Upper lobe of right lung (tissue), 1 donor: ENCODE measurements at places on chromosomes 7 and 10. TPM values are rescaled to one million over a fixed set of nuclear protein-coding genes. Genes with fewer than 3 reads are reported as not detected.

- H3K27me3 ChIP-seq: no peaks in the 10 kb centered on the region
- no peak overlapping the region for H3K4me3 ChIP-seq
- H3K27ac ChIP-seq: no peak overlapping the region
- no peak for DNase-seq
- no peaks in the 10 kb centered on the region for H3K4me1 ChIP-seq
Observed at GRCh38 chr7:125383324-125383723, 453.7 kb upstream of the POT1 start.

DNA sequence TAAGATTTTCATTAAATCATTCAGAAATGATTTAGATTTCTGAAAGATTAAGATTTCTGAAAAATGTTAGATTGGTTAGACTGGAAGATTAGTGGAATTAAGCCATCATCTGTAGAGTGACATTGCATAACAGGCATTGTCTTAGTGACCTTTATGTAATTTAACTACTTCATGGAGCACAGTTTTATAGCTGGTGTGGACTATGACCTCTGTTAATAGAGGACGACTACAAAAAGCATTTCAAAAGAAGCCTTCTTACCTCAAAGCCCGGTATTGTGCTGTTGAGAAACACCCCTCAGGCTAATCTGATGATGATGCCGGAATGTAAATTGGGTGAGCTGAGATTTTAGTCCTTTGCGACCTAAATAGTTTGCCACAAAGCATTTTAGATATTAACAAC lies 55.6 kb downstream of the GALNT11 start:
- H3K27ac ChIP-seq: no peak overlapping the region
- no peaks in the 10 kb centered on the region for H3K36me3 ChIP-seq
- no peak for DNase-seq
- H3K4me1 ChIP-seq: peaks cover 4% of the 10 kb centered on the region

Gene LRRN3
- 8.9 TPM for total RNA-seq

Gene POLR2J2
- 14.1 TPM for total RNA-seq

Gene ENO4
- not detected for total RNA-seq

Gene CLEC2L
- not detected for total RNA-seq

DNA sequence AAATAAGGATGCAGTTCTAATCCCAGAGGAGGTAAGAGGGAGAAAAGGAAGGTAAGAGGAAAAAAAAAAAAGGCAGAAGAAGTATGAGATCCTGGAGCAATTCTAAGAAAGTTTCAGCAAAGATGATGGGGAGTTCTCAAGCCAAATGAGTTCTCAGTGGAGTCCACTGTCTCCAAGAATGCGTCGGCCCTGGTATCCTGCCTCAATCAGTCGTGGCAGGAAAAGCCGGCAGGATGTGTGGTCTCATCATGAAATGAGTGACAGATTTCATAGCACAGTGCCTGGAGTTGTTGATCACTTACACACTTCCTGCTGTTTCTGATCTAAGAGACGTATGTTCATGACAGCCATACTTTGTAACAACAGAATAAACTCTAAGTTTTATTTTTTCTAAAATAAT lies 554.9 kb downstream of the NXPH1 start:
- no peak overlapping the region for H3K4me3 ChIP-seq
- no peak overlapping the region for H3K27ac ChIP-seq
- no peaks in the 10 kb centered on the region for H3K4me1 ChIP-seq
- no peak for DNase-seq
- H3K36me3 ChIP-seq: no peaks in the 10 kb centered on the region

Gene WDR86
- 1.3 TPM for total RNA-seq

Gene PAPSS2
- 210 TPM for total RNA-seq

Gene FLNC
- 7.7 TPM for total RNA-seq

DNA sequence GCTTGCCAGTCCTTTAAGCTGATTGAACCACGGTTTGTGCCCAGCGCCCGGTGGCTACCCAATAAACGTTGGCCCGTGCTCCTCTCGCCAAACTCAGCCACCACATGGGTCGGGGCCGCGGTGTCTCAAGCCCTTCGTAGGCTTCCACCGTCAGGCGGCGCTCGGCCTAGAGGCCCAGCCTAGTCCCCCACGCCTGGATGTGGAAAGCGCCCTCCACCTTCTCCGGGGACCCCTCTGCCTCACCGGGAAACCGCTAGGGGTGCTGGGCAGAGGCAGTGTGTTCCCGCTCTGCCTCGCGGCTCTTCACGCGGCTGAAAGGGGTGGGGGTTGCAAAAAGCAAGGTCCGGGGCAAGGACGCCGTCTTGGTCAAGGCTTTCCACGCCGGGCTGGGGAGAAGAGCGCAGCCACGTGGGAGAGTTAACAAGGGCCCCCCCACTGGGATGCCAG lies 29.8 kb downstream of the LEP start:
- H3K27ac ChIP-seq: no peak overlapping the region
- peak; percentile 59 for DNase-seq
- H3K27me3 ChIP-seq: peaks cover 35% of the 10 kb centered on the region
- peaks cover 11% of the 10 kb centered on the region for H3K4me1 ChIP-seq

DNA sequence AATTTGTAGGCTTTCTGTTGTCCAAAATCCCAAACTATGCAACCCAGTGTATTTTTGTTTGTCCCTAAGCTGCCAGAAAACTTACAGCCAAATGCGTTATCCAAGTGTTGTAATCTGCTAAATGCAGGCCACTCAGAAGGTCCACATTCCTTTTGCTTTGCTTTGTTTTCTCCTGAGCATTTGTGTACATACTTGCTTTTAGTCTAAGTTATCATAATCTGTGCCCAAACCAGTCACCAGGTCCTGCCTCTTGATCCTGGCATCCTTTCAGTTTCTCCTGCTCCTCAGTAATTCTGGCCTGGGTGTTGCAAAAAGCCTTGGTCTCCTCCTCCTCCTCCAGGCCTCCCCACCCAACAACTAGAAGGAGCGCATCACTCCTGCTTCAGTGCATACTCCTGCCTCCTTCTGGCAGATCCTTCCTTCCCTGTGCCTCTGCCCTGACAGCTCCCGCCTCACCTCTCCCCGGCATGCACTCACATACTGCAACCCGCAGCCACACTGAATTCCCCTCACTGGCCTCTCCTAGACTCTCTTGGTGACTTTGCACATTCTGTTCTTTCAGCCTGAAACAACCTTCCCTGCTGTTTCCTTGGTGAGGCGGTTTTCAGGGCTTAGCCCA lies 2.3 kb downstream of the DENND2A start:
- peak overlapping the region; percentile 62 for H3K4me3 ChIP-seq
- peaks cover 2% of the 10 kb centered on the region for H3K4me1 ChIP-seq
- H3K27ac ChIP-seq: peak overlapping the region; percentile 76
- H3K27me3 ChIP-seq: peaks cover 23% of the 10 kb centered on the region
- no peak for DNase-seq
- H3K36me3 ChIP-seq: no peaks in the 10 kb centered on the region
